ENCODE measurements at places on chromosomes 5 and 9. TPM values are rescaled to one million over a fixed set of nuclear protein-coding genes. Genes with fewer than 3 reads are reported as not detected.

DNA sequence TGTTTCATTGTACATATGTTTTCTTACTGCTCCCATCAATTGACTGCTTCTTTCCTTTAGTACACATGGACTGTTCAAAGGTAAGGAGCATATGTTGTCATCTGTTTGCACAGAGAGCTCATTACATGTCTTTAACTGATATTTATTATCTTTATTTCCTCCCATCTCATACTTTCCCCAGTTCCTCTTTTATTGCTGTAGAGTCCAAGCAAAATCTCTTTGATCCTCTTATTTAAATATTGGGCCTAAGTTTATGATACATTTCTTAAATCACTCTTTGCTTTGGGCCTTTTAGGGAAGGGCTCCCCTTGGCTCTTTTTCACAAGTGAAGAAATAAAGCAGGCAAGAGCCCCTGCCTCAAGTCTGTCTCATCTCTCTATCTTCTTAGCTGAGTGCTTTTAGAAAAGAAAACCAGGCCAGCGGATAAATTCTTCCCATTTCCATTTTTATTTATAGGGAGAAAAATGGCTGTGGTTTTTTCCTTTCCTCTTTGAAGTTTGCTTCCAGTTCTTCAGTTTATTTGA, 152.4 kb downstream of the DOCK2 start:
- no peak for DNase-seq

The MARVELD2 gene
- 0.31 TPM for total RNA-seq

DNA sequence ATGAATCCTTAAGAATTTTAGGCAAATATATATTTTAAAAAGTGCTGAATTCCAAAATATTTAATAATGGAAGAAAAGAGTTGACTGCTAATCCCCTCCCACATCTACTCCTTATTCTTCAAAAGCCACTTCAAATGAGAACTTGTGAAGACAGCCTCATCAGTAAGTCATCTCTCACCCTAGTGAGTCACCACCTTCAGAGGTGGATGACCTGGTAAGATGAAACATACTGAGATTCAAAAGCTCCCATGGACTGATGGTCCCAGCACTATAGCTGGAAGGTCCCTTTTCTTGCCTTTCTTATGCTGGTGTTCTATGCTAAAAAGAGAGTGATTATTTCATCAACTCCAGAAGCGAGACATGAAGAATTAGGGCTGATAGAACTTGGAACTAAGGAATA, 37.8 kb upstream of the SPDL1 start:
- peak; percentile 18 for DNase-seq

The CLK4 gene
- total RNA-seq: 26.0 TPM

The SH3GL2 gene
- total RNA-seq: not detected

DNA sequence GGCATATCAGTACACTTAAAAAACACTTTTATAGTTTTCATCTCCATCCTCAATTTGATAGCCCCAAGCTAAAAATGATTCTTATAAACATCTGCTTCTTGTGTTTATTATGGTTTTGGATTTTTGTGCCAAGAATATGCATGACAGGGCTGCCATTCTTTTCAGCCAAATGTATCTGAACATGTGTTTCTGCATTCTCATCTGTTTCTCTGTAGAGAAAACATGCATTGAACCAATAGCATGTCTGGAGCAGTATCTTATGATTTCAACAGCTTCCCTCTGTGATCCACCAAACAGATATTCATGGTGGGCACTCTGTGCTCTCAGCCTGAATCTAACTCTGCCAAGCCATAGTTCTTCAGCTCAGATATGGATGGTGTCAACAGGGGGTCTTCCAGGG, 99.3 kb upstream of the ERCC6L2 start:
- DNase-seq: no peak

The ANKRD18A gene
- 8.3 TPM for total RNA-seq

DNA sequence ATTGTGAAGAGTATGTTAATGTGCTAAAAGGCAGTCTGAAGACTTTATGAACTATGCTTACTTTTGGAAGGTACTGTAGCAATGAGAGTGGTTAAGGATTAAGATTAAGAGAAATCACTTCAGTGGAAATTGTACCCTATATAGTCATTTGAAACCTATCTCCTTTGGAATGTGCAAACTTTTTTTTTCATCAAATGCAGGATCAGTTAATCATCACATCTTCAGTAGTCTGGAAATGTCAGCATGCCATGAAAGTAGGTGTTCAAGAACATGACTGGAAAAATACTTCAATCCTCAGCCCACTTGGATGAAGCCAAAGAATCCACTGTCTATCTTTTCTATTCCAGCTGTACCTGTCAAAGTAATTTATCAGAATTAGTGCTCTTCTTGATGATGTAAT, 157.8 kb upstream of the TMEM161B start:
- DNase-seq: no peak

DNA sequence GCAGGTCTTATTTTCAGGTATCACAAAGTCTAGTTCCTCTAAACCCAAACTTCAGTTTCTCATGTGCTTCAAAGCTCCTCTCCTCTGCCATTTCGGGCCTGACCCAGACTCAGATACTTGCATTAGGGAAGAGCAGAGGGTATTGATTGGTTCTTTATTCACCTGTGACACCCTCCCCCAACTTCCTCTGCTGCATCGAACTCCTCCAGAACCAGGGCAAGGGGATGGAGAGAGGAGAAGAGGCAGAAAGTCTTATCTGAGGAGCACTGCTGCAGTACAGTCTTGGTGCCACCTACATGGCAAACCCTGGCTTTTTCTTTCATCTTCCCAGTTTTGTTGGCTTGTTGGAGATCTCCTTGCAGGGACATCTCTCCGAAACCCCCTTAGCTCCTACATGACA, 96.0 kb upstream of the OSMR start:
- DNase-seq: no peak

DNA sequence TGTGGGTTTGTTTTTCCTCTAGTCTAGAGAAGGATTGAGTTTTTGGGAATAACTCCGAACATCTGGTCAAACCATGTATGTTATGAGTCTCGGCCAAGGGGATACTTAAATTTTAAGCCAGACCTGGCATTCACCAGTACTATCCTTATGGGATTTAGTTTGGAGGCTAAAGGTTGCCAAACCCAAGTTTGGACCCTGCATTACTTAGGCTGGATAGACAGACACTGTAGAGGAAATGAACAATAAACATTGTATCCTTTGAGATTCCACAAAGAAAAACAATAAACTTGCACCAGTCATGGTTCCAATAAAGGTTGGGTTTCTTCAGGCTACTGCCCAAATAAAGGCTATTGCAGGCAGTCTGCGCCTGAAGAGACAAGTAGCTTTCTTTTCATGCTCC, 296.7 kb upstream of the MEF2C start:
- no peak for DNase-seq

DNA sequence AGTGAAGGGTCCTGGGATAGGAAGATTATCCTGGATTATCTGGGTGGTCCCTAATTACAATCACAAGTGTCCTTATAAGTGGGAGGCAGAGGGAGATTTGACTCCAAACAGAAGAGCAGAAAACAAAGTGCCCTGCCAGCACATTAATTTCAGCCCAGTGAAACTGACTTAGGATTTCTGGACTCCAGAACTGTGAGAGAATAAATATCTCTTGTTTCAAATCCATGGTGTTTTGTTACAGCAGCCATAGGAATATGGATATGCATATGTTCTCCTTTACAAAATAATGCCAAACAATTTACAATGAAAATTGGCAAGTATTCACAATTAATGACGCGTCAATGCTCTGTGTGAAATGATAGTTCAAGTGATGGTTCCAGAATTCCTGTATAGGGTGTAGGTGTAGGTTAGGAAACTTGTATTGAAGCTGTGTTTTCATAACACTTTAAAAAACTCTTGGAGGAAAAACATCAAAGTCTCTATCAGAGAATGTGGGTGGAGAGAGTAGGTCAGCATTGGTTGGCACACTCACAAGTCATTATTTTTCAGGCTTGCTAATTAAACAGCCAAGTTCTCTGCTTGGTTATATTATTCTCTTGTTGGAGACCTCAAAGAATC, 19.9 kb upstream of the PLPP1 start:
- no peak for DNase-seq

DNA sequence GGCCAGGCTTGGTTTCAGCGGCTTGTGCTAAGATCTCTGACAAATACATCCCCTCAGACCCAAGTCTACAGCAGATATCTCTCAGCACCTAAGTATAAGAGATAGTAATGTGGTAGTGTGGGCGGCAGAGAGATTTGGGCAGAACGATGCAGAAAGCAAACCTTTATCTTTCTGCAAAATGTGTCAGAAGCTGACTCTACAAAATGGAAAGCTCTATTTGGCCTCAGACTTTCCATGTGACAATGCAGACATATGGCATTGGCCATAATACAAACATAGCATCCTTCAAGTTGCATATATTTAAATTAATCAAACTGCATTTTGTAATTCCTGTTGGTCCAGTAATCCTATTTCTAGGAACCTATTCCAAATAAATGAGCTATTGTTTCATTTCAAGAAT, 102.5 kb upstream of the RAI14 start:
- DNase-seq: no peak

The IFNA6 gene
- not detected for total RNA-seq

The DPYSL3 gene
- total RNA-seq: not detected

DNA sequence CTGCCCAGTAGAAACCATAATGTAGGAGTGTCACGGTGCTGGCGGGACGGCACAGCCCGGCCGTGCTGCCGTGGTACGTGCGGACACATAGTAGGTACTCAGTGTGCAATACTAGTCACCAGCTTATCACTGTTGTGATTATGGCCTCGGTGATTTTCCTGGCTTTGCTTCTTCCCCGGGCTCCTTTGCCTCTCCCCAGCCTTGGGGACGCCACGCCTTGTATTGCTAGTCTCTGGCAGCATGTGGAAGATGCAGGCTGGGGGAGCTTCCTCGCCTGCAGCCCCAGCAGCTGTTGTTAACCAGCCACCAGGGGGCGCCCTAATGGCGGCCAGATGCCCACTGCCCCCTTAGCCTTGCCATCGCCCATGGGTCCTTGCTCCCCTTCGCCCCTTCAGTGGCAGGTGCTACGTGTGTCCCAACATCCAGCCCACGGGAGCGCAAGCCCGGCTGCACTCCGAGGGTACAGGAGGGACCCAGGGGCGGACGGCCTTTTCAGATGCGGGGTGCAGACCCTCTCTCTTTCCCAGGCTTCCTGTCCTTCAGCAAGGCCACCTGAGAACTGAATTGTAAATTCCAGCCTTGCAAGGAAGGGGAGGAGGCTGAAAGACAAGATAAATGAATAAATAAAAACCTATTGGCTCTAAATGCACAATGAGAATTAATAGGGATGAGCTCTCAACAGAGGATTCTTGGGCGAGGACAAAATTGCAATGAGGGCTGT, 8.0 kb downstream of the NTNG2 start:
- peak; percentile 64 for DNase-seq

The PCDHB15 gene
- not detected for total RNA-seq

DNA sequence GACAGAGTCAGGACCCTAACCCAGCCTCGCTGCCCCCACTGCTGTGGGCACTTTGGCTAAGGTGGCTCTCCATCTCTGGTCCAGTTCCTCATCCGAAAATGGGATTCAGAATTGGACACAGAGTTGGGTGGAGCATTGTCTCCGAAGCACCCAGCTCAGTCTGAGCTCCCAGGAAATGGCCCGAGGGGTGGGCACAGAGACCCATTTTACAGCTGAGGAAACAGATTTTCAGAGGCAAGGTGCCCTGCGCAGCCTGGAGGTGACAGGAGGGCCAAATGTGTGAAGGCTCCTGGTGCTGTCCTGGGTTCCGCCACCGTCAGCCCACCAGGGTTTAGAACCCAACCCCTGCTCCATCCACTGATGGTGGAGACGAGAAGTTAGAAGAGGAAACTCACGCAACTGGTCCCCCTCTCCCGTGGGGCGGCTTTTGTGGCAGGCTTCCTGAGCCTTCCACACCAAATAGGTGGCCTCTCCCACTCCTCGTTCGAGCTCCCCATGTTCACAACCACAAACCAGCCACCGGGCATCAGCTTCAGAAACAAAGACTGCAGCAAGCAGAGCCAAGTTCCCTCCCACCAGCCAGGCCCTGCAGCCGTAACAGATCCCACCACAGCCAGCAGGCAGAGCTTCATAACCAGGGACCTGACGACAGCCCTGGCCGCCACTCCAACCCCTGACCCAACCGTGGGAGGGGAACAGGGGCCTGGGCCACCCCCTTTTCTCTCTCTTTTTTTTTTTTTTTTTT, 90.9 kb upstream of the LMX1B start:
- no peak for DNase-seq

GRCh38 chr9:79610791-79611614, 39.2 kb downstream of the TLE4 start:
- no peak for DNase-seq

GRCh38 chr5:65819905-65820240, 97.9 kb downstream of the NLN start:
- DNase-seq: no peak

DNA sequence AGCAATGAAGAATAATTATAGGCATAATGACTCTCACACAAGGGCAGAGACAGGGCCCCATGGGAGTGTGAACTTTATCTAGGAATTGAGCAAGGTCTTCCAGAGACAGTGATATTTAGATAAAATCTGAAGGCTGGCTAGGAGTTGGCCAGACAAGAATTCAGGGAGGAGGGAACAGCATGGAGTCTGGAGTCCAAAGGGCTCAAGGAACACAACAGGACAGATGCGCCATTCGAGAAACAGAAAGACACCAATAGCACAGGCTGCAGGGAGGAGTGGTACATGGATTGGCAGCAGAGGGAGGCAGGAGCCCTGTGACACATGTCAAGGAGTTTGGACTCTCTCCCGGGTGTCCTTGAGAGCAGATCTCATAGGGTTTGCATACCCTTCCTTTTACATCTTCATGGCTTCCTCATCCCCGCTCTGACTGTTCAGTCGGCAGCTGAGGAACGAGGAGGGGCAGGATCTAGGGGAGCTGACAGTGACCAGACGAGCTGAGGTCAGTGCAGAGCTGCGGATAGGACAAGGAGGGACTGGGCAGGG, 64.0 kb upstream of the XPA start:
- no peak for DNase-seq

Data from activated CD4-positive, alpha-beta memory T cell treated with anti-CD3 and anti-CD28 coated beads for 36 hours (primary cell).